CD4-positive, alpha-beta T cell (primary cell): ENCODE measurements at places on chromosomes 12 and 14. TPM values are rescaled to one million over a fixed set of nuclear protein-coding genes. Genes with fewer than 3 reads are reported as not detected.

- no peak for DNase-seq
Observed at GRCh38 chr12:946631-947030, 2.9 kb downstream of the RAD52 start.

- no peak for DNase-seq
Observed at GRCh38 chr12:2627835-2628191, 167.0 kb upstream of the FKBP4 start.

- DNase-seq = no peak
Observed at GRCh38 chr12:123744836-123745235, 17.3 kb upstream of the DNAH10 start.

GRCh38 chr12:15244926-15245325 lies 23.7 kb upstream of the RERG start:
- DNase-seq = no peak

DNA sequence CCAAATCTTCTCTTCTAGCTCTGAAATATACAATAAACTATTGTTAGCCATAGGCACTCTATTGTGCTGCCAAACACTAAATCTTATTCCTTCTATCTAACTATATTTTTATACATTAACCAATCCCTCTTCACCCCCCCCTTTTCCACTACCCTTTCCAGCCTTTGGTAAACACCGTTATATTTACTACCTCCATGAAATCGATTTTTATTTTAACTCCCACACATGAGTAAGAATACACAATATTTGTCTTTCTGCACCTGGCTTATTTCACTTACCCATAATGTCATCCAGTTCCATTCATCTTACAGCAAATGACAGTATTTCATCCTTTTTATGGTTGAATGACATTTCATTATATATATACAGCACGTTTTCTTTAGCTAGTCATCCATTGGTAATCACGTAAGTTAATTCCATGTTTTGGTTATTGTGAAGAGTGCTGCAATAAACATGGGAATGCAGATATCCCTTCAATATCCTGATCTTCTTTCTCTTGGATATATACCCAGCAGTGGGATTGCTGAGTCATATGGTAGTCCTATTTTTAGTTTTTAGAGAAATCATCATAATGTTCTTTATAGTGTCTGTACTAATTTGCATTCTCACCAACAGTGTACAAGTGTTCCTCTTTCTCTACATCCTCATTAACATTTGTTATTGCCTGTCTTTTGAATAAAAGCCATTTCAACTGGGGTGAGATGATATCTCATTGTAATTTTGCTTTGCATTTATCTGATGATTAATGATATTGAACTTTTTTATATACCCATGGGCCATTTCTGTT lies 34.2 kb upstream of the PLBD1 start:
- no peak for DNase-seq

GRCh38 chr14:43803076-43803689 lies 703.9 kb downstream of the FSCB start:
- no peak for DNase-seq

- DNase-seq = no peak
Observed at GRCh38 chr14:21066882-21067502, 3.1 kb upstream of the ARHGEF40 start.

NKX2-8 gene
- not detected for total RNA-seq

NXPH4 gene
- not detected for total RNA-seq

DCAF4 gene
- total RNA-seq = 20.8 TPM

POLE gene
- total RNA-seq = 41.8 TPM

TPH2 gene
- total RNA-seq = not detected

PITPNM2 gene
- total RNA-seq = 37.3 TPM
